ENCODE measurements at places on chromosomes 11 and 22. TPM values are rescaled to one million over a fixed set of nuclear protein-coding genes. Genes with fewer than 3 reads are reported as not detected.

- DNase-seq, result no peak
Observed at GRCh38 chr11:118411530-118411929, 10.1 kb downstream of the ATP5MG start.

DNA sequence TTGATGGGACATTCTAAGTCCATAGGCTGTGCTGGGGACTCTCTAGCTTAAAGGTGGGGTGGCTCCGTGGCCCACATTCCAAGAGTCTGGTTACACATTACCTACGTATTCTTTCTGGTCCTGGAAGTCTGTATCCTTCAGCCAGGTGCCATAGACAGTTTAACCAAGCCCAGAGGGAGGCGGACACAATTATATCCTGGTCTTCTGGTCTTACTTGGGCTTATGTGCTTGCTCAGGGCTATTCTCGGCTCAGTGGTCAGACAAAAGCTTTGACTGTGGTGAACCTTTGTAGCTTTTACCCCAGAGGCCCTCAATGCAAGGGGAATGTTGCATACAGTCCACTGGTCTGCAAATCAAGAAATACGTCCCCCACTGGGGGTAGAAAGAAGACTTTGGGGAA lies 3.4 kb upstream of the INCENP start:
- no peak for DNase-seq

VPREB1 gene
- not detected for total RNA-seq

DNA sequence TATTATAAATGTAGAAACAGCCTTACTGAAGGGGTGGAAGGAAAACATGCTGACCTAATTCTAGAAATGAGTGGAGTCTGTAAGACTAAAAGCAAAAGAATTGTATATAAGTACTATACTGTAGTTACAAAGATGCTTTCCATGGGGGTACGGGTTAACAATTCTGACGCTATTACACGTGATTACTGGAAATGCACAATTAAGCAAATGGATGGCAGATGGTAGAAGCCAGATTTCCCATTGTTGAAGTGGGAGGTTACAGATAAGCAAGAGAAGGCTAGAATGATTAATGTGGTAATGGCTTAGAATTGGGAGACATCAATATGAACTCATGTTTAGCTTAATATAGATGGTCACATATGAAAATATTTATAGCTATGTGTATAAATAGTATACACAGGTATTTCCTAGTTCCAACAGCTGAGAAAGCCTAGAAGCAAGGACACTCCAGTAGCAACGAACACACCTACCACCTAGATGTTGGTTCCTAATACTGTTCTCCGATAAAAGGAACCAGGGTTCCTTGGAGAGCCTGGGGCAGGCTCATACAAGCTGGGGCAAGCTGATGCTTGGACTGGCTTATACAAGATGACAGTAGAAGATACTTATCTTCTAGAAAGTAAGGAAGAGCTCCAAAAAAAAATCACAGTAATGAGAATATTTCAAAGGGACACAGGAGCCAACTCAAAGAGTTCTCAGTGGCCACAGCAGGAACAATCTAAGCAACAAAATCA lies 13.5 kb downstream of the SMC1B start:
- no peak for DNase-seq

DNA sequence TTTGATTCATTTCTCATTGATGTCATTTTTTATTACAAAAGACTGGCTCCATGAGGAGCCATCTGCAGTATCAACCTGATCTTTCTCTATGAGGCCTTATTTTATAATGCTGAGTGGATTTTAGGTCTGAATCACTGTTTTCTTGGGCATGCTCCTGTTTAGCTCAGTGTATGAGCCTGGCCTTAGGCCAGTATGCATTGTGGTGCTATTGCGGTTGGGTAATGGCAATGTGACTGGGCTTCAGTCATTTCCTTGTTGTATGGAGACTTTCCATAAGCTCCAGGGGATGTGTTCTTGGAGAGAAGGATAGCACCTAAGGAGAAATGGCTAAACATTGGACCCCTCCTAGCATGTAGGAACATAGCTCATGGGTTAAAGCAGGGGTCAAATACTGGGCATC lies 293.2 kb downstream of the NELL1 start:
- no peak for DNase-seq

OR5B17 gene
- not detected for total RNA-seq

GRCh38 chr11:59551659-59552521 lies 40.6 kb downstream of the OR4D9 start:
- no peak for DNase-seq
